ENCODE measurements at places on chromosomes 1 and 21. TPM values are rescaled to one million over a fixed set of nuclear protein-coding genes. Genes with fewer than 3 reads are reported as not detected.

- DNase-seq, result no peak
Measured at GRCh38 chr1:177517546-177517945, 346.8 kb downstream of the BRINP2 start.

DNA sequence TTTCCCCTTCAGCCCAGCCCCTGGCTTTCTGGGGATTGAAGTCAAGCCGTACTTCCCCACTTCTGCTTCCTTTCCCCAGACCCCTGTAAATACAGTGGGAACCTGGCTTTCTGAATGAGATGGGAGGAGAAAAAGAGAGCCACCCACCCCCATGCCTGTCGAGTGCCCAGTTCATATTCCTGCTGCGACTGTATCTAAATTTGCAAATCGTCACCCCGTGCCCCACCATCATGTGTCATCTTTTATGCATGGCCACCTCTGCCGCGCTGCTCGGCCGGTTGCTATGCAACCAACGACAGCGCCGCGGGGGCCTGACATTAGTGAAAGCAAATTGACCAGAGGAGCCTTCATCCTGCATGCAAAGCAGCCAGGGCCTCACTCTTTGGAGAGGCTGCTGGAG is 143.0 kb downstream of the ELAVL4 start:
- no peak for DNase-seq

DNA sequence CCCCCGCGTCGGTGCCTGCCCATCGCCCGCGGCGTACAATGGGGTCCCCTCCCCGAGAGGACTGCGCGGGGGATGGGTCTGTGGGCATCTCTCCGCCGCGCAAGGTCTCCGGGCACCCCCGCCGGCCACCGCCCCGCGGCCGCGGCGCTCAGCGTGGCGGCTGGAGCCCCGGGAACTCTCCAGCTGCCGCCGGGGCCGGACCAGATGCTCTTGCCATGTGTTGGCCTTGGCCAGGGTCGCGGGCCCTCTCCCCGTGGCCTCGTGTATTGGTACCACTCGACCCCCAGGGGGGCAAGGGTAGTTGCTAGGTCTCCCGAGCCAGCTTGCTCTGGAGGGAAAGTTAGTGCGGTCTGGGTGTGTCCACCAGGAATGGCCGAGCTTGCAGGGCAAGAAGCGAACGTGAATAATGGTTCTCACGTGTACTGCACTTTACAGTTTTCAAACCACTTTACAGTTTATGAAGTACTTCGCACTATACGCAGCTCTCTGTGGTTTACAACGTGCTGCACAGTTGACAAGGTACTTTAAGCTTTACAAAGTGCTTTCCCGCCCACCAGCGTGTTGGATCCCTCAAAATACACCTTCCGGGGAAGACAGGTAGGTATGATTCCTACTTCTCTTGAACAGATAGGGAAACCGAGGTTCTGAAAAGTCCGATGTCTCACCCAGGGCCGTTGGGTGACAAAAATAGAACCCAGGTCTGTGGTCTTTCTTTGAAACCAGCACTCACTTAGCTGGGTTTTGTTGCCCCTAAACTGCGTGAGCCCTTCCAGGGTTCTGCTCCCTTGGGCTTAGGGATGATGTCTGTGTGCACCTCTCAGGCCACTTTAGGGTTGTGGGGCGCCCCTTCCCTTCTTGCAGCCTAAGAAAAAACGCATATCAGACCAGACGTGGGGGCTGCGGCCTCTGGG is 1.2 kb downstream of the EPHB2 start:
- DNase-seq, result peak; percentile 55

DNA sequence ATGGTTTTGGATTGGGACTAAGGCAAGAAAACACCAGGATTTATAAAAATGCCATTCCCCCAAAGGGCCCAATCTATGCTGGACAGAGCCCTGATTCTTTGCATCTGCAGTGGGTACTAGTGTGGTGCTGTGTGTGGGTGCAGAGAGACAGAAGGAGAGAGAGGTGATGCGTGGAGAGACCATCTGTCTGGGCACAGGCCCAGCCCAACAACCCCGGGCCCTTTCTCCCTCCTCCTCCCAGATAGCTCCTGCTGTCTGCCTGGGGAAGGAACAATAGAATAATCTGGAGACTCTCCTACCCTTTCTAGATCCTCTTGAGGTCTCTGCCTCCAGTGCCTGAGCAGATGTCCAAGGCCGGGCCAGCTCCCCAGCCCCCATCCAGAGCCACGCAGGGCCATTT is 15.1 kb downstream of the KIAA1614 start:
- DNase-seq, result no peak

The RIPK4 gene
- total RNA-seq, result 16.0 TPM

The ESRRG gene
- total RNA-seq, result 0.73 TPM

GRCh38 chr1:60156371-60156770 is 82.8 kb upstream of the C1orf87 start:
- no peak for DNase-seq

The SEMA4A gene
- 6.5 TPM for total RNA-seq

The USH2A gene
- total RNA-seq, result 0.03 TPM

DNA sequence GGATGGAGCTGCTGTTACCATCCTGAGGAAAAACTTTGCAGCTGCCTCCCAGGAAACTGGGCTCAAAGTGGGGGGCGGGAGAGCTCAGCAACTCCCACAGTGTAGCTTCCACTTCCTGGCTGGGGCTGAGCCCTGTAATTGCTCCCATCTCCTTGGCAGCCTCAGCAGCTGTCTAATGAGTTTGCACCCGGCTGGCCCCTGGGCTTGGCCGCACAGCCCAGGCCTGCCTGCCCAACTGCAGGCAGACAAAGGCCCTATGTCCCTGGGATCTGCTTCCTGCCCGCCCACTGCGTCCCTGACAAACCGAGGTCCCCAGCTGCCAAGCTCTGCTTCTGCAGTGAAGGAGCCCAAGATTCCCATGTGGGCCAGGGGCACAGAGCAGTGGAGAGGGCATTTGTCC is 30.1 kb downstream of the EDN2 start:
- DNase-seq, result peak; percentile 82

DNA sequence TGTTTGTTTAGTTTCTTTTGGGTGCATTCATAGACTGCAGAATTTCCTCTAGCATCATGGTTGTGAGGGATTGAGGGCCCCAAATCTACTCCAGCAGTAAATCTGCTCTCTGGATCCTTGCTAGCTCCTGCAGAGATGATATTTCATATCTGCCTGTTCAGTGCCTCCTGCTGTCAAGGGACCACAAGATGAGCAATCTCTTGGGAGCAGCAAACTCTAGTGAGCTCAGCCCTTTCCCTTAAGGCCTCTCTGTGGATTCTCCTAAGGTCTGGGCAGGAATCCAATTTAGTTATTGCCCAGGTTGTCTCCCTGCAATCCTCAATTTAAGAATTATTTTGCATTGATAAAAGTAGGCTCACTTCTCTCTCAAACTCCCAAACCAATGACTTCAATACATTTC is 76.9 kb downstream of the RGS18 start:
- DNase-seq, result no peak

- no peak for DNase-seq
Measured at GRCh38 chr1:32632829-32633228, 17.5 kb downstream of the ZBTB8OS start.

The MYCL gene
- total RNA-seq, result 13.7 TPM

The C2CD2 gene
- 17.7 TPM for total RNA-seq

DNA sequence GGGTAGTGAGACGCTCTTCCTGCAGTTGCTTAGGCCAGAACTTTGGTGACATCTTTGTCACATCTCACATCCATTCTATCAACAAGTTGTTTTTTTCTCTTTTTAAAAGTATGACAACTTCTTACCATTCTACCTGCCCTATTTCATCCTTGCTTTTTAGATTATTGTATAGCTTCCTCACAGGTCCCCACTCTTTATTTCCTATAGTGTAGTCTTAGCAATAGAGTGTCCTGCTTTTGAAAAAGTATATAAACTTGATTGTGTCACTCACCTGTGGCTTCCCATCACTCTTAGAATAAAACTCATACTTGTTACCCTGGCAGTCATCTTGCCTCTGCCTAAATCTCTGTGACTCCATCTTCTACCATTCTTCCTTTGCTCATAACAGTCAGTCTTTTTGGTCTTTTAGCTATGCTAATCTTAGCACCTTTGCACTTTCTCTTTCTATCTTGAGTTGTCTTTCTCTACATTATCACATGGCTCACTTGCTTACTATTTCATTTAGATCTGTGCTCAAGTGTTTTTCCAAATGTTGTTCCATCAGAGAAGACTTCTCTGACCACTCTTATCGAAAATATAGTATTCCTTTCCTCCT is 9.5 kb downstream of the CDC73 start:
- DNase-seq, result no peak

DNA sequence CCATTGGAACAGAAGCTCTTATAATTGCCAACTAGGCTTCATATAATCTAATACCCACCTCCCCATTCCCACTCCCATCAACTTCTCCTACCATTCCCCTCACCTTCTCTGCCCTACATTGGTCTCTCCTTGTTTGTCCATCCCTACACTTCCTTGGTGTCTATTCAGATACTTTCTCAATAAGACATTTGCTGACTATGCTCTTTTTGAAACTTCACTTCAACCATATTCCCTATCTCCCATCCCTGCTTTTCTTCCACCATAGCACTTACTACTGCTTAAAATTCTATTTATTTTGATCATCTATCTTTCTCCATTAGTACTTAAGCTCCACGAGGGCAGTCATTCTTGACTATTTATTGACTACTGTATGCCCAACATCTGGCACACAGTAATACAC is 40.4 kb downstream of the CD160 start:
- no peak for DNase-seq

DNA sequence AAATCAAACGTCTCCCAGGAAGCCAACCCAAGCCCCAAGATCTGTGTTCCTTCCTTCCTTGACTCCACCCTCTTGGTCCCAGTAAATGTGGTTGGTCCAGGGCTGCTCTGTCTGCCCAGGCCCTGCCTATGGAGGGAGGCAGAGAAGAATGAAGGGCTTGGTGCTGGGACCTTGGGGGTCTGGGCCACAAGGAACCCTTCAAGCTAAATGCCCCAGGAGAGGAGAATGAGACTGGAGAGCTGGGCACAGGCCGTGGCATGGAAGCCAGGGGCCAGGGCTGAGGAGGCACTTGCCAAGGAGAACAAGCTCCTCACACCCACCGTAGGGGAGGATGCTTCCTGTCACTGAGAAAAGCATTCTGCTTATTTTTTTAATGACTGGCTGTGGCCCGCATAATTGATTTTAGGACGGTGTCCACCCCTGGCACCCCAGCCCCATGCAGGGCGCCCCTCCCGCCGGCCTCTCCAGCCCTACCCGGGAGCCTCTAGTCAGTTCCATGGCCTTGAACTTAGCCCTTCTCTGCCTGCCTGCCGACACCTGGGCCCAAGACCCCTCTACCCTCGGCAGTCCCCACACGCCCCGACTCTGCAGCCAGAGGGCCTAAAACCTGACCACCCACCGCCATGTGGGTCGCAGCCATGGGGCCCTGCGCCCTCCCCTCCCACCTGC is 889 bp downstream of the CLEC20A start:
- DNase-seq, result no peak

DNA sequence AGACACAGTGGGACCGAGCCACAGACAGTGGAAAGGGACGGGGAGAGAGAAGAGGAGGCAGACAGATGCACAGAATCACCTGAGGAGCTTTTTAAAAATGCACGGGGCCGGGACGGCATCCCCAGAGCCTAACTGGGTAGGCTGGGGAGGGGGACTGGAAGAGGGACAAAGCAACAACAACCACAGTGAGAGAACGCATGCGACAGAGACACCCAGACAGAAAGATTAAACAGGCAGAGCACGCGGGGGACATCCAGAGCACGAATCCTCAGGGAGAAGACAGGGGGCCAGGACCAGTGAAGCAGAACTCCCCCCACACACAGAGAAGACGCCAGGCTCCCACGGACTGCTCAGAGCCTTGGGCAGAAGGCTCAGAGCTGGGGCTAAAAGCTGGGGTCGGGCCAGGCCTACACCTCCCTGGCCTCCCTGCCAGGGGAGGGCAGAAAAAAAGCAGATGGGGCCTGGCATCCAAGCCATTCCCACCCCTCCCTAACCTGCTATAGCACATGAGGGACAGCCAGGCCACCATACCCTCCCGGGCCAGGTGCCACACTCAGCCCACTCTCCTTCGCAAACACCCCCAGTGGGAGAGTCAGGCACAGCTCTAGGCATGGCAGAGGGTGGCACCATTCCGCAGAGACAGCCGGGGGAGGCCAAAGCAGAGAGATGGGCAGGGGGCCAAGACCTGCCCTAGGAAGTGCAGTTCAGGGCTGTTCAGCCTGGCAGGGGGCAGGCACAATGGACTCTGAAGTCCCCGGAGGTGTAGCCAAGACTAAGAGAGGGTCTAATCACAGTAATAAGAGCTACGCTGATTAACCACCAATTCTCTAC is 29.8 kb upstream of the COL16A1 start:
- no peak for DNase-seq

The NR1I3 gene
- 0.53 TPM for total RNA-seq

DNA sequence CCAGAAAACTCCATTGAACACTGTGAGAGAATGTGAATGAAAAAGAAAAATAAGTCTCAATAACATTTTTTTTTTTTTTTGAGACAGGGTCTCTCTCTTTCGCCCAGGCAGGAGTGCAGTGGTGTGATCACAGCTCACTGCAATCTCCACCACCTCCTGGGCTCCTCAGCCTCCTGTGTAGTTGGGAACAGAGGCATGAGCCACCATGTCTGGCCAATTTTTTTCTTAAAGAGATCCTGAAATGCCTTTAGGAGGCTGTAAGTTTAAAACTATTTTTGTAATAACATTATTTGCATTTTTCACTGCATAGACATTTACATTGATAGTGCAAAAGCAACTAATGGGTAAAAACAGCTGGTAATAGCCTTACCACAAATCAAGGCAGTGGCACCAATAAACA is 35.3 kb downstream of the GDAP2 start:
- DNase-seq, result no peak

The DIO1 gene
- total RNA-seq, result 0.31 TPM

The SMYD2 gene
- total RNA-seq, result 21.1 TPM

DNA sequence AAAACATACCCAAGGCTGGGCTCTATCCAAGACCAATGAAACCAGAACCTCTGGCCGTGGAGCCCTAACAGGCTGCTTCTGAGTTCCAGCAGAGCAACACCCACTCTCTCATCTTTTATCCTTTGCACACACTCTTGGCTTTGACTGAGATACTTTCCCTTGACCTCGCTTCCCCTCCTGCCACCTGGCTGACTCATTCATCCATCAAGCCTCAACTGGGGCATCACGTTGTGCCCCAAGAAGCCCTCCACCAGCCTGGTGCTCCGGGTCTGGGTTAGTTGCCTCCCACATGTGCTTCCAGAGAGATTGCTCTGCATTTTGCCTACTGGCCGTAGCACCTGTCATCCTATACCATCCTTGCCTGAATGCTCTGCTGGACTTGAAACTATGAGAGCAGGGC is 34.5 kb upstream of the SERBP1 start:
- DNase-seq, result no peak

The FCRL6 gene
- total RNA-seq, result 0.14 TPM
